Stimulated activated naive B cell treated with anti-CD40 and anti-IgM and Interleukin-4, amounts not matched to agents 10 μg/mL and 1 μg/mL and 100 μg/mL, for 72 hours (primary cell): ENCODE measurements at places on chromosomes 3 and 15.

DNA sequence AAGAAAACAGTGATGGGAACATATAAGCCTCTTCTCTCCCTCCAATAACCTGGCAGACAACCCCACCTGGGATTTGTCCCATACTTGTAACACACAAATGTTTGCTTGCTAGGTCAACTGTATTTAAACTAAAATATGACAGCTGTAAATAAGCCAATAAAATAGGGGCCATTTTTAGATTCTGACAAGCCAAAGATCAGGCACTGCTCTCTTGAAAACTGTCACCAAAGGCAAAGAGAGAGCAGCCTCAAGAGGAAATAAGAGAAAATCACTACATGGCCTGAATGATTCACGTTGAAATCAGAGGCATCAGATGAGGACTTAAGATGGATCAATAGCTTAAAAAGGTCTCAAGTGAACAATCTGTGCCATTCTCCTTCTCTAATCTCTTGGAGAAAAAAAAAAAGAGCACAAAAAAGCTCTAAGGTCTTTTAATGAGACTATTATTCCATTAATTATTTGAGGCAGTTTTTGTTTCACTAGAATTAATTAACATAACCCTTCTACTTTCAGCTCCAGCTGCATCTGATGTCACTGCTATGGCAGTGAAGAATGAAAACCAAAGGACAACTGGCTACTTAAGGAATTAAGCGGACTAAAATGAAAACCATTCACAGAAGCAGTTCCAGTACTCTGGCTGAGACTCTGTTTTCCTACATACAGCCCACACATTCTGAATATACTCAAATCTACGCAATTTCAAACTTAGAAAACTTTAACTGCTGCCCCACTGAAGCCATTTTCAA lies 19.0 kb downstream of the MYO5A start:
- DNase-seq, result no peak

- DNase-seq, result no peak
These were observed 39.0 kb upstream of the ITGA11 start for GRCh38 chr15:68470976-68471375.

DNA sequence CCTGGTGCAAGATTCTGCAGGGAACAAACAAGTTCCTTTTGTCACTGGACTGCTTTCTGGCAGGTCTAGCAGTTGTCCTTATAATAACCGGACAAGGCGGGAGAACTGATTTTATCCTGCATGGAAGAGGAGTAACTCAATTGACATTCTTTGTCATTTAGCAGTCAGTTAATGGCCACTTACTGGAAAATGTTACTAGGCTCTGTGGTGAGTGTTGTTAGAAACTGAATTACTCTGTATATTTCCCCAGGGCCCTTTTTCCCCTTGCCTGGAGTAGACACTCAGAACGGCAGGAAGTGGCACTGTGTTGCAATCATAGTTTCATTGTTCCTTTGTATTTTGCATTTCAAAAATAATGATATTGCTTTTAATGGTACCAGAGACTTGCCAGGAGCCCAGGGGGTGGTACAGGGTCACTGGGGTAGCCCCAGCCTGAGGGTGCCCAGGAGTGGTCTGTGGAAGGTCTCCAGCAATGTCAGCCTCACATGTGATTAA lies 318.6 kb upstream of the LRRFIP2 start:
- no peak for DNase-seq

DNA sequence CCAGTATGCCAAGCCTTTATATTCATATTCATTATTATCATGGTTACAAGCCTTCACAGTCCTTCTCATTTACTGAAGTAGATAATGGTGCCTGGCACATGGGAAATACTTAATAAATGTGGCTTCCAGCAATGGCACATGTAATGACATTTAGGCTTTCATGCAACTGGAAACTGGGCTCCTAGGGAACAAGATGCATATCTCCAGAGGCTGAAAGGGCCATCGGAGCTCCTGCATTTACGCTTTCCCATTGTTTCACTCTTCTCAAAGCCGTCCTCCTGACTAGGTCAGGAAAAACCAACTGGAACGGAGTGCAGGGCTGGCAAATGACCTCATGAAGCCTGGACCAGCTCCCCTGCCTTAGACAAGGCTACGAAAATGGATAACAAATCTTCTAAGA lies 474.9 kb downstream of the MAGI1 start:
- DNase-seq, result no peak

- no peak for DNase-seq
These were observed 43.6 kb upstream of the CHRNB4 start for GRCh38 chr15:78684657-78685056.

DNA sequence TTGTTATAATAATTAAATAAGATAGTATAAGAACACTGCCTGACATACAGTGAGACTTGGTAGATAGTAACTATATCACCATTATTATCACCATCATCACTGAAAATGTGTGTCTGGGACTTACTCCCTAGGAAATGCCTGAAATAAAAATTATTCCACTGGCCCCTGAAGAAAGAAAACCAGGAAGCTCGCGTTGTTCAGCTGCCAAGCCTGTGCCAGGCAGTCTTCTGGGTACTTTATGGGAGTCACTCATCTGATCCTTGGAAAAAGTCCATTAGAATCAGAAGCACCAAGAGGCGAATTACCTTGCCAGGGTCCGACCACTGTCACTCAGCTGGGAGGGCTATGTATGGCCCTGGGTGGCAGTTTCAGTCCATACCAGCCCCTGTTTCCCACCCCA lies 220.3 kb upstream of the TPM1 start:
- no peak for DNase-seq

DNA sequence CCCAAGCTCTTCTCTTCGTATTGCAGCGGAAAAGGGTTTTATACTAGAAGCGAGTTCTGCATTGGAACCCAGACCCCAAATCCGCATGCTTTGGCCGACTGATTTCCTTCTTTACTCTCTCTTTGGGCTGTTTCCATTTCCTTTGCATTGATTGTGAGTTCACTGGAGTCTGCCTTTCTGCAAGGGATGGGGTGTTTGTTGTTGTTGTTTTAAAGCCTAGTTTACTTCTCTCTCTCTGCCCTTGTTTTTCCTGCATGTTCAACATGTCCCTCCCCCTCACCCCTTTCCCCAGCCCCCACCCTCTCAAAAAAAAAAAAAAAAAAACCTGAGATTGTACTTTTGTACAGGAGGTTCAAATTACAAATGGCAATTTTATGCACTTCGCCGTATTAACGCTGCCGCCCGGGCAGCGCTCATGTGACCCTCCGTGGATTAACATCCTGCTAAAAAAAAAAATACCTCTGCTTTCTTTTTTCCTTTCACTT lies 2.2 kb downstream of the NR2F2 start:
- DNase-seq, result no peak

DNA sequence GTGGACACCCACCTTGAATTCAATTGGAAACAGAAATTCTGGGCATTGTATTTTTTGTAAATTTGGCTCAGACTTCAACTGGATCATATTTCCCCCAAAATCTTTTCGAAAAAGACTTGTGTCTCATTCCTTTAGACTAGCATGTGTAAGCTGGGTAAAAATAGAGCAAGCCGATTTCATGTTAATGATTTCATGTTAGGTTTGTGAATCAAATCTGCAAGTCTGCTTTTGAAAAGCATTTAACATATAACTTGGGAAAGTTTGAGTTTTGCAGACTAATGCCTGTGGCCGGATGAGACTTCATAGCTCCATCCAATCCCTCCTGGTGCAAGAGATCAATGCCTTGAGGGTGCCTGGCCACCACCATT lies 64.5 kb downstream of the FLNB start:
- no peak for DNase-seq

DNA sequence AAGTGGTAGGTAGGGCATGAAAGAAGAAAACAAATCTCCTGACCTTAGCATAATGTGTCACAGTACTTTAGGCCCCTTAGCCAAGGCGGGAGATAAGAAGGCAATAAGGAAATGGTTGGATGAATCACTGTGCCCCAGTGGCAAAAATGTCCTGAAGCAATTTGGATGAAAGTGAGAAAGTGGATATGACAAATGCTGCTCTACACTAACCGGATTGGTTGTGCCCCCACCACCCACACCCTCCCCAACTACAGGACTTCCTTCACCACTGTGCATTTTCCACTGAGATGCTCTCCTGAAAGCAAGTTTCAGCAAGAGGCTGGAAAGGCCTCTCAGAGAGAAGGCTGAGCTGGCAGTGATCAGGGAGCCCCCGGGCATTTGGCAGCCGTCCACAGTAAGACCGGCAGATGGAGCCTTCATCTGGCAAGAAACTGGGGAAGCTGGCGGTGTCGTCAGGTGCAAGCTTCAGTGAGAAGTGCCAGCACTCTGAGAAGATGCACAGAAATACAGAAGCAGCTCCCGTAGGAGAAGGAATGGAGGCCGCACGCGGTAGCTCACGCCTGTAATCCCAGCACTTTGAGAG lies 63.8 kb downstream of the ATP1B3 start:
- DNase-seq, result no peak

- DNase-seq, result no peak
These were observed 61.1 kb upstream of the ZBTB20 start for GRCh38 chr3:115208066-115208750.
